ENCODE measurements at places on chromosomes 7 and 10.

GRCh38 chr10:77157248-77158019 lies 480.2 kb downstream of the KCNMA1 start:
- DNase-seq = no peak
- H3K27me3 ChIP-seq = no peaks in the 10 kb centered on the region
- no peak overlapping the region for H3K27ac ChIP-seq
- H3K4me3 ChIP-seq = no peak overlapping the region
- H3K36me3 ChIP-seq = no peaks in the 10 kb centered on the region

- no peak for DNase-seq
- H3K4me3 ChIP-seq = no peak overlapping the region
- no peaks in the 10 kb centered on the region for H3K36me3 ChIP-seq
These were observed 55.3 kb downstream of the ADCYAP1R1 start for GRCh38 chr7:31107106-31108090.

GRCh38 chr10:131806146-131806545 lies 94.7 kb upstream of the PPP2R2D start:
- no peak overlapping the region for H3K4me3 ChIP-seq
- H3K27me3 ChIP-seq = no peaks in the 10 kb centered on the region
- no peak for DNase-seq
- peaks cover 31% of the 10 kb centered on the region for H3K4me1 ChIP-seq
- H3K27ac ChIP-seq = no peak overlapping the region

DNA sequence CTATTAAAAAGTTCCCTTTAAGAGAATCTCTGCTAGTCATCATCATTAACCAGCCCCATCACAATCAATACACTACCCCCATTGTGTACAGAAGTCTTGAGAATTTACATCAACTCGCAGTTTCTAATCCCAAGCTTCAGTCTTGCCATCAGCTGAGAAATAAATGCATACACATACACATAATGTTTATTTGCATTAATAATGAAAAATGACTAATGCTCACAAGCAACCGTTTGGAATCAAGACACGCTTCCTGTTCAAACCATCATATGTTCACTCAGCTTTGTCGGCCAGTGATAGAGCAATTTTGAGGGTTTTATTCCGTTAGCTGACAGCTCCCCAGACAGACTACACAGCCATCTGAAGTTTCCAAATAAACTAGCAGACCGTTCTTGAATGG lies 287.1 kb downstream of the SFMBT2 start:
- no peaks in the 10 kb centered on the region for H3K36me3 ChIP-seq
- H3K4me1 ChIP-seq = no peaks in the 10 kb centered on the region
- no peak overlapping the region for H3K27ac ChIP-seq
- H3K27me3 ChIP-seq = no peaks in the 10 kb centered on the region
- DNase-seq = no peak

DNA sequence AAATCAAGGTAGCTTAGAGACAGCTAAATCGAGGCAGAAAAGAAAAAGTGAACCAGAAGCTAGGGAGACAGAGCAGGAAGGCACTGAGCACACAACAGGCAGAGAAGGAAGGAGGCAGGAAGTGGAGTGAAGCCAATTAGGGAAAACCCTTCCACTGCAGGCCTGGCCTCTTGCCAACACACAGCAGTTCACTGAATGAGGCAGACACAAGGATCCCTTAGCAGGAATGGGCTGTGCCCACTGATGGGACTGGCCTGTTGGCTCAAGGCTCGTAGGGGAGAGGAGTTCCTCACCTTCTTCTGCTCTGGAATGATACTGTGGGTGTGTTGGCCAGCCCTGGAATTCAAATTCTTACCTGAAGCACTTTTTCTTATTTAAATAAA lies 220.3 kb upstream of the STK17A start:
- H3K27ac ChIP-seq = peak overlapping the region; percentile 44
- H3K4me1 ChIP-seq = peaks cover 18% of the 10 kb centered on the region
- H3K4me3 ChIP-seq = no peak overlapping the region
- H3K36me3 ChIP-seq = no peaks in the 10 kb centered on the region
- no peak for DNase-seq

DNA sequence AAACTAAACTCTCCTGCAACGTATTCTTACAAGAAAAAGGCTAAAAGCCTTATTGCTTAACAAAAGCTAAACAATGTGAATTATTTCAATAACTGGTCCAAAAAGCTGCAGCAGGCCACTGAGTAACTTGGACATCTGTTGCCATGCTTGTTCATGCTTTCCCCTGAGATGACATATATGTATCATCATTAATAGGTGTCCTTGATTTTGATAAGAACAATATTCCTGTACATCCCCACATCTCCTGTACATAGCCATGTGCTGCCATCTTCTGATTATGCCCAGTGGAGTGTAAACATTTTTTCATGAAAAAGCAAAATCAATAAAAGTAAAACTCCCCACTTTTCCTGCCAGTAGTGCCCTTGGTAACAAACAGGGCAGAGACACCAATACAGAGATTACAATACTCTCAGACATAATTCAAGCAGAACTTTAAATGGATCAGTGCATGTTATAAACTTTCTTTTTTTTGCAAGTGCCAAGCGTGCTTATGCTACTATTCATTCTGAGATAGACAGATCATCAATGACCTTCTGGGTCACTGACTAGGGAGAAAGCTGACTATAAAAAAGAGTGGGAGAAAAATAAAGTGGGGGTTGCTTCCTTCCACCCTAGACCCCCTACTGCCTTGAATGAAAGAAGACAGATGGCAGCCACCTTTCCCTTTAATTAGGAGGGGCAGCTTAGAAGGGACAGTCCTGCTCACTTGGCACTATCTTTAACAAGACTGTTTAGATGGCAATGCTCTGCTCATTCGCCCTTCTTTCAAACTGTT lies 205.5 kb upstream of the KLF14 start:
- no peaks in the 10 kb centered on the region for H3K36me3 ChIP-seq
- H3K4me1 ChIP-seq = peaks cover 45% of the 10 kb centered on the region

- no peak overlapping the region for H3K27ac ChIP-seq
- no peak overlapping the region for H3K4me3 ChIP-seq
- no peak for DNase-seq
- H3K4me1 ChIP-seq = peaks cover 38% of the 10 kb centered on the region
- peaks cover 45% of the 10 kb centered on the region for H3K27me3 ChIP-seq
These were observed 302.7 kb upstream of the MEOX2 start for GRCh38 chr7:15989194-15989593.

- no peak overlapping the region for H3K4me3 ChIP-seq
- H3K27me3 ChIP-seq = no peaks in the 10 kb centered on the region
- peak overlapping the region; percentile 85 for H3K27ac ChIP-seq
These were observed 28.5 kb upstream of the SH2B2 start for GRCh38 chr7:102258073-102258748.

GRCh38 chr10:61280303-61280702 lies 172.9 kb downstream of the TMEM26 start:
- H3K27ac ChIP-seq = no peak overlapping the region
- H3K36me3 ChIP-seq = no peaks in the 10 kb centered on the region
- no peak for DNase-seq
- no peaks in the 10 kb centered on the region for H3K27me3 ChIP-seq
- no peaks in the 10 kb centered on the region for H3K4me1 ChIP-seq

- no peak for DNase-seq
- H3K4me1 ChIP-seq = peaks cover 20% of the 10 kb centered on the region
- H3K36me3 ChIP-seq = no peaks in the 10 kb centered on the region
- H3K4me3 ChIP-seq = no peak overlapping the region
- H3K27me3 ChIP-seq = no peaks in the 10 kb centered on the region
These were observed 263.7 kb downstream of the ZMYND11 start for GRCh38 chr10:398954-399353.

GRCh38 chr10:110629680-110630191 lies 14.4 kb upstream of the RBM20 start:
- no peaks in the 10 kb centered on the region for H3K36me3 ChIP-seq
- peaks cover 7% of the 10 kb centered on the region for H3K4me1 ChIP-seq
- H3K4me3 ChIP-seq = no peak overlapping the region
- no peaks in the 10 kb centered on the region for H3K27me3 ChIP-seq

GRCh38 chr7:132872034-132872433 lies 209.9 kb downstream of the CHCHD3 start:
- no peak overlapping the region for H3K4me3 ChIP-seq
- peak overlapping the region; percentile 4 for H3K27ac ChIP-seq
- peaks cover 13% of the 10 kb centered on the region for H3K4me1 ChIP-seq
- H3K27me3 ChIP-seq = no peaks in the 10 kb centered on the region
- no peak for DNase-seq

- H3K4me1 ChIP-seq = peaks cover 26% of the 10 kb centered on the region
- H3K4me3 ChIP-seq = no peak overlapping the region
- no peak for DNase-seq
- H3K36me3 ChIP-seq = no peaks in the 10 kb centered on the region
- no peaks in the 10 kb centered on the region for H3K27me3 ChIP-seq
These were observed 31.8 kb upstream of the IL15RA start for GRCh38 chr10:6009150-6009549.

DNA sequence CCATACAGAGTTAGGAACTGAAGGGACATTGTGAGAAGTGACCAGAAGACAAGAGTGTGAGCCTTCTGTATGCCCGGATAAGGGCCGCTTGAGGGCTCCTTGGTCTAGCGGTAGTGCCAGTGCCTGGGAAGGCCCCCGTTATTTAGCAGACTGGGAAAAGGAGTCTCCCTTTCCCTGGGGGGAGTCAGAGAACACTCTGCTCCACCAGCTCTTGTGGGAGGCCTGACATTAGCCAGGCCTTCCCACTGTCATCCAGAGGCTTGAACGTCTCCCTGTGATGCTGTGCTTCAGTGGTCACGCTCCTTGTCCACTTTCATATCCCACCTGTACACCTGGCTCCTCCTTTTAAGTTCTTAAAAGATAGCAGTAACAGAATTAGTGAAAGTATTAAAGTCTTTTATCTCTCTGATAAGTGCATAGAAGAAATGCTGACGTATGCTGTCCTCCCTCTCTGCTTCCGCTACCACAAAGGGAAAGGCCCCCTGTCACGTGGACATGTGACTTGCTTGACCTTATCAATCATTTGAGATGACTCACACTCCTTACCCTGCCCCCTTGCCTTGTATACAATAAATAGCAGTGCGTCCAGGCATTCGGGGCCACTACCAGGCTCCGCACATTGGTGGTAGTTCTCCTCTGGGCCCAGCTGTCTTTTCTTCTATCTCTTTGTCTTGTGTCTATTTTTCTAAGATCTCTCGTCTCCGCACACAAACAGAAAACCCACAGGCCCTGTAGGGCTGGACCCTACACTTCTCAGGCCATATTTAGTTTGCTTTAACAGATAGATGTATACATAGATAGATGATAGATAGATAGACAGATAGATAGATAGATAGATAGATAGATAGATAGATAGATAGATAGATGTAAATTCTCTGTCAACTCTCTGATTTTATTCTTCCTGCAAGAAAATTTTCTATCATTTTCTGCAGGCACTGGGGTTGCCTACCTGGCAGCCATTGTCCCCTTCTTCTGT lies 131.5 kb upstream of the JCAD start:
- H3K36me3 ChIP-seq = no peaks in the 10 kb centered on the region
- H3K4me1 ChIP-seq = no peaks in the 10 kb centered on the region
- no peak for DNase-seq
- H3K27ac ChIP-seq = no peak overlapping the region
- no peaks in the 10 kb centered on the region for H3K27me3 ChIP-seq

DNA sequence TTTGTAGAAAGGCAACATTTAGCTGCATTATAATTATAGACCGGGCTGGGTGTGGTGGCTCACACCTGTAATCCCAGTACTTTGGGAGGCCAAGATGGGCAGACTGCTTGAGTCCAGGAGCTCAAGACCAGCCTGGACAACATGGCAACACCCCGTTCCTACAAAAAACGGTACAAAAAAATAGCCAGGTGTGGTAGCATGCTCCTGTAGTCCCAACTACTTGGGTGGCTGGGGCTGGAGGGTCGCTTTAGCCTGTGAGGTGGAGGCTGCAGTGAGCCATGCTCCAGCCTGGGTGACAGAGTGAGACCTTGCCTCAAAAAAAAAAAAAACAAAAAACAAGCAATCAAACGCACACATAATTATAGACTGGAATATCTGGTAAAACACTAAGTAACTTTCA lies 5.0 kb downstream of the YWHAG start:
- no peak for DNase-seq
- peaks cover 81% of the 10 kb centered on the region for H3K36me3 ChIP-seq
- H3K27ac ChIP-seq = no peak overlapping the region
- H3K4me3 ChIP-seq = no peak overlapping the region
- no peaks in the 10 kb centered on the region for H3K27me3 ChIP-seq

DNA sequence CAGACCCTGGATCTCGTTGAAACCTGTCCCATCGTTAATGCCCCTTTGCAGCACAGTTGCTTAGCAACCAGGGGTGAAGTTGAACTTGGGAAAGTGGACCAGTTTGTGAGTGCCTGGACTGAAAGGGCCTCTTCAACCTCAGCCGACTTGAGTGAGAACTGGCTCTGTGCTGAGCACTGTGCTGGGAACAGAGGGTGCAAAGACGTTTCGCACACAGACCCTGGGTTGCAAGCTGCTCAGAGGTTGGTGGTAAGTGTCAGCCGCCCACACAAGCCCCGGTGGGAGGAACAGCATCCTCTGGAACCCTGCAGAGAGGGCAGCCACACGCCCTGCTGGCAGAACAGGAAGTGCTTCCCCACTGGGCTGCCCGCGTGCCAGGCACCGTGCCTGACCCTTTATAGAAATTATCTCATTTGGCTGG lies 89.2 kb downstream of the CARD11 start:
- H3K27me3 ChIP-seq = no peaks in the 10 kb centered on the region
- H3K4me3 ChIP-seq = no peak overlapping the region
- H3K4me1 ChIP-seq = peaks cover 5% of the 10 kb centered on the region
- no peak overlapping the region for H3K27ac ChIP-seq

DNA sequence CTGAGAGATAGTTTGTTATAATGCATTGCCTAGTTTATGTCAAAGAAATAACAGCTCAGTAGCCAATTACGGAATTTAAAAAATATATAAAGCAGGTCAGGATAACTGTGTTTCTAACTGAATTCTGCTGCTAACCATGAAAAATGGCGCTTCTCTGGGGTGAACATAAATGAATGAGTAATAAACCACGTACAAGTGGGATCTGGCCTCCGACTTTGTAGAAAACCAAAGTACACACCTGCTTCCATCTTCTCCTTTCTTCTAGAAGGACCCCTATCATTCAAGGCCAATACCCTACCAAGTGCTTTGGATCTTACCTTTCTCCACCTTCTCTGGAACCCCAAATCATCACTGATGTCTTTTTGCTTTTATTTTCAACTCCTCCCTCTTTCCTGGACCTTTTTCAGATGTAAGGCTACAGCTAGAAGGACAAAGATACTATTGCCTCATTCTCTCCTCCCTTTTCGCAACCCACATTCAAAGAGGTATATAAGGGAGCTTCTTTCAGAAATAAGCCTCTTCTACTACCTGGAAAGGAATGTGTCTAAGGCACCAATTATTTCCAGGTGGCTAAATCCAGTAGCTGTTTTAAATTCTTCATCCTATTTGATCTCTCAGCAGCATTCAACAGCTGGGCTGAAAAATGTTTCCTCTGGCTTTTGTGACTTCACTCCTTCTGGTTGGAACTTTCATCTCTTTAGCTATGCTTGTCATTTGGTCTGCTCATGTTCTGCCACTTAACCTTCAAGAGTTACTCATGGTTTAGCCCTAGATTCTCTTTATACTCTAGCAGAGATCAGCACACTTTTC lies 37.7 kb downstream of the NAMPT start:
- H3K36me3 ChIP-seq = peaks cover 39% of the 10 kb centered on the region
- no peak overlapping the region for H3K27ac ChIP-seq
- no peaks in the 10 kb centered on the region for H3K4me1 ChIP-seq

- peaks cover 3% of the 10 kb centered on the region for H3K36me3 ChIP-seq
- H3K4me3 ChIP-seq = no peak overlapping the region
- DNase-seq = no peak
- H3K27me3 ChIP-seq = no peaks in the 10 kb centered on the region
- no peak overlapping the region for H3K27ac ChIP-seq
These were observed 212.6 kb upstream of the FZD8 start for GRCh38 chr10:35854661-35855060.
